ENCODE measurements at places on chromosomes 3 and 15.

GRCh38 chr3:54857343-54857742, 70.5 kb downstream of the LRTM1 start:
- DNase-seq, result no peak

DNA sequence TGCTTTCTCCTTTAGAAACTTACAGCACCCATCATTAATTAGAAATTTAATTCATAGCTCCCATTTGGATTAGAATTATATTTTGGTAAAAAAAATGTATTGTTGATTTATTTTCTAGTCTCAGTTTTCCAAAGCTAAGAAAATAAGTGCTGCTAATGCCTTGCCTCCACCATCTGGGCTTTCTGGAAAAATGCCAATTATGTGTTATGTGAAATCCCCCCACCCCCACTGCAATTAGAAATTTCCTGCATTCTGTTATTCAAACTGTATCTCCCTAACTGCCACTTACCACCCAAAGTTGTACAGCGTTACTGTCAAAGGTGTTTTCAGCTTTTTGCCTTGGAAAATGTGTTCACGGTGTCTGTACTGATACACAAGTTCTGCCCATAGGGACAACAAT, 617.2 kb upstream of the UBE2E2 start:
- DNase-seq, result no peak

GRCh38 chr3:32978331-32978730, 26.9 kb downstream of the CCR4 start:
- no peak for DNase-seq

DNA sequence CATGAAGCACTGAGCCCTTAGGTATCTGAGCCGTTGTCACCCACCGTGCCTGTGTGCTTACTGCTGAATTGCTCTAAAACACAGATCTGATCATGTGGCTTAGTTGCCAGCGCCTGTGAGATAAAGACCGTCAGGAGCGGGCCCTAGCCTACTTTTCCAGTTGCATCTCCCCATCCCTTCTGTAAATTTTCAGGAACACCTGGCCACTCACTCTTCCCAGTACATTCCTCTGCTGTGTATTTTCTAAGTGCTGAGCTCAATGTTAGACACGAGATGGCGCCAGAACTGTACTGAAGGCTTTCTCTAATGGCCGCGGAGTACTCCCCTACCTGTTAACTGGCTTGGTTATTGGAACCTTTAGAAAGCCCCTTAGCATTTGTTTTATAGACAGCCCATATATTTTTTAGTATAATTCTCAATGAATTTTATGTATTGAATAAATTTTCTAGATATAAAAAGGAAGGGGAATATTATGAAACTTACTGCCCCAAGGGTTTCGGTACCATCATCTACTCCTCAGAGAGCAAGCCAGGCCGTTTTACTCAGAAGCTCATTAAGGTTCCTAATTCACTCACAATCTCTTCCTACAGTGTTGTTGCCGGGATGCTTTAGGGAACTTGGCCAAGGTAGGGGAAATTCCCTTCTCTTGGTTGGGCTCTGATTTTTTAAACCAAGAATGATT, 16.7 kb upstream of the WNT7A start:
- DNase-seq, result peak; percentile 58

GRCh38 chr15:62771234-62771633, 271.3 kb upstream of the TPM1 start:
- no peak for DNase-seq

GRCh38 chr3:108311797-108312196, 15.4 kb downstream of the HHLA2 start:
- no peak for DNase-seq

DNA sequence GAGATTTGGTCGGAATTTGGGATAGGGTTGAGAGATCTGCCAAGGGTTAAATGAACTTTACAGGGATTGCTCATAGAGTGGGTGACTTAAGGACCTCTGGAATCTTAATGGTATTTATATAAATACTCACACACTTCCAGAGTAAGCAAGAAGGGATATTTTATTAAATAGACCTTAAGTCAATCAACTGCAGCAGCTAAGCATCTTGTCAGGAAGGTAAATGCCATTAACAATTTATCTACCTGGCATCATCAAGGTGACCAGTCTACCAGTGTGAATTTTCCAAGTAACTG, 123.9 kb downstream of the FEZF2 start:
- no peak for DNase-seq

GRCh38 chr3:126947429-126947828, 35.5 kb upstream of the PLXNA1 start:
- DNase-seq, result no peak

GRCh38 chr3:29004885-29005599, 275.8 kb upstream of the RBMS3 start:
- DNase-seq, result peak; percentile 41

GRCh38 chr15:45498701-45499100, 23.9 kb downstream of the SLC30A4 start:
- no peak for DNase-seq

DNA sequence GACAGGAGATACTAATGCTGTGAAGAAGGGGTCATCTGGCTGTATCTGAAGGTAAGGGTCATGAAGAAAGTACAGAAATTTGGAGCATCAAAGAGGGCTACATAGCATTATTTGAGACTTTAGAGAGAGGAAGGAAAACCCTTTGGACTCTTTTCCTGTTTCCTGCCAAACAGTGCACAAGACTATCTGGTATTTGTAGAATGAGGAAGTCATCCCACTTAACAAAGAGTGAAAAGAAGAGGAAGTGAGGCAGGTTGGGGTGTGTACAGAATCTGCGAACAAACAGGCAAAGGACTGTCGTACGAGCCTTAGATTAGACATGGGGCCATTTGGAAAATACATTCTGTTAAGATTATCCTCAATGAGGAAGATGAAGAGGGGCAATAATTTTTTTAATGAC, 546.8 kb upstream of the EPHA6 start:
- DNase-seq, result no peak

DNA sequence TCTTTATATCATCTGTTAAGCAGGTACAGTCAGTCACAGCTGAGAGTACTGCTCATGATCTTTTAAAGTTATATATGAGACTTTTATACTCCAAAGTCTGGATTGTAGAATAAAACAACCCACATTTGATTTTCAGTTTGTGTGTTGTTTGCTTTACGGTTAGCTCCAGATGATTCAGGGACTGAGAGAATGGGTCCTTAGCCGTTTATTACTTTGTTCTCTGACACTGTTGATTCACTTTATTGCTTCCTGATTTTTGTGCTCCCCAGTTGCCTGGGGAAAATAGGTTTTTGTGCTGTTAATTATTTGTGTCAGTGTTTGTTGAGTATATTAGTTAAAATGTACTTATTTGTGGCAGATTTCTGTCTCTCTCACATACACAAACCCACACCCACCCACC, 8.6 kb upstream of the EBLN2 start:
- no peak for DNase-seq

DNA sequence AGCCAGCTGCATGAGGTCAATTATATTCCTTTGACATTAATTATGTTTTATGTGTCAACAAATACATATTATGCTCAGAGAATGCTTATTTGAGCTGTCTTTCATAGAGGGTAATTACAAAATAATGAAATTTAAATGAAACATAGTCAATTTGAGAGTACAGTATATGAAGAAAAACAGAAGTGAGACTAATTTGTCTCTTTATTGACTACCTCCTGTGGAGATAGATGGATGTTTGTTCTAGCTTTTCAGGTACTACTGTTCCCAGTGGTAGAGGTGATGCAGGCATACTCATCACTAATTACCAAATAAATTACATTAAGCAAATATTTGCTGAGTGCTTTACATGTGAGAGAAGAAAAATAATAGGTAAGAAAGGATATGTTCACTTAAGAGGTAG, 1129.6 kb downstream of the OTOL1 start:
- DNase-seq, result no peak

- no peak for DNase-seq
Measured at GRCh38 chr3:114556657-114557213, 262.9 kb downstream of the TIGIT start.

GRCh38 chr3:172635588-172635987, 75.3 kb downstream of the NCEH1 start:
- DNase-seq, result peak; percentile 74

GRCh38 chr3:14042680-14043079, 82.0 kb downstream of the CHCHD4 start:
- no peak for DNase-seq

- no peak for DNase-seq
Measured at GRCh38 chr15:77180270-77180669, 109.4 kb upstream of the TSPAN3 start.

Data from activated CD4-positive, alpha-beta T cell treated with anti-CD3 and anti-CD28 coated beads, Interleukin-2, amount 50 U/mL, for 16 hours (primary cell).